ENCODE measurements at places on chromosomes 13 and 19. TPM values are rescaled to one million over a fixed set of nuclear protein-coding genes. Genes with fewer than 3 reads are reported as not detected.

Gene WDR87
- not detected for total RNA-seq

DNA sequence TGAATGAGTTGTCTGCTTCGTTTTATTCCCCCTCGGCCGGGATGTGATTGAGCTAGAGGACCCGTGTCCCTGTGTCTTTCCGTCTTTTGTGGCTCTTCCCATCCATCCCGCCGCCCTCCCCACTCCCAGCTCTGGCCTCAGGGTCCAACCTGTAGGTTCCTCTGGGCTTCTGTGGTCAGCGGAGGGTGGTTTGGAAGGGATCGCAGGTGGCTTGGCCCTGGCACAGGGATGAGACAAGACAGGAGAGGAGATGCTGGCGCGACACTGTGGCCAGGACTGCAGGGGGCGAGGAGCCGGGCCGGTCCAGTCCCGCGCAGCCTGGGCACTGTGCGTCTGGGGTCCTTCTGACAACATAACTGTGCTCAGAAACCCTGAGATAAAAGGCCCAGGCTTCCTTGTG, 2.0 kb downstream of the EVI5L start:
- DNase-seq, result no peak

Gene ZNF738
- total RNA-seq, result 5.0 TPM

Gene ICAM4
- 0.13 TPM for total RNA-seq

Gene SBK3
- 0.13 TPM for total RNA-seq

GRCh38 chr13:33561627-33562026, 256.3 kb upstream of the RFC3 start:
- DNase-seq, result no peak
